Cortex of kidney (tissue), 1 donor: ENCODE measurements at places on chromosomes 4 and X.

- DNase-seq, result no peak
Measured at GRCh38 chr4:100633269-100633668, 115.4 kb upstream of the EMCN start.

DNA sequence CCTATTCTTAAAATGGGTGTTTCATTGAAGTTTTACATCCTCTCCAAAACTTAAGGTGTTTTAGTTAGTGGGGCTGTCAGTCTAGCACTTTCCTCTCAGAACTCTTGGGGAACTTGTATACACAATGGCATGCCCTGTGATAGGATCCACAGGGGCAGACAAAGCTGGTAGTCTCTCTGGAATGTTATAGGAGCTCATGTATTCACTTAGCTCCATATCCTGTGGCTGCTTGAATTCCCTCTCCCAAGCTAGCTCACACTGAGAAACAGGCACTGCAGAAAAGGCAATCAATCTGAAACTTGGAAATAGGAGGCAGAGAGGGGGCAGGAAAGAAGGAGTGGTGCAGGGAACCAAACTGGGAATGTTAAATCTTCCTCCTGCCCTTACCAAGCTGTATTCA lies 26.3 kb upstream of the ARMCX2 start:
- DNase-seq, result no peak

DNA sequence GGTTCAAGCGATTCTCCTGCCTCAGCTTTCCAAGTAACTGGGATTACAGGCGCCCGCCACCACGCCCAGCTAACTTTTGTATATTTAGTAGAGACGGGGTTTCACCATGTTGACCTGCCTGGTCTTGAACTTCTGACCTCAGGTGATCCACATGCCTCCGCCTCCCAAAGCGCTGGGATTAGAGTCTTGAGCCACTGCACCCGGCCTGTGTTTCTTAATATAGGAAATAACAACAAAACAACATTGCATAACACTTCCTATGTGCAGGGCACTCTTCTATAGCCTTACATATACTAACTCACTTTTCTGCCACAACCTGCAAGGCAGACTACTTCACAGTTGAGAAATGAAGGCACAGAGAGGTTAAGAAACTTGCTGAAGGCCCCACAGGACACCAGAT lies 12.8 kb upstream of the TMEM131L start:
- DNase-seq, result no peak

GRCh38 chr4:15654593-15655222 lies 449 bp downstream of the FBXL5 start:
- DNase-seq, result no peak

DNA sequence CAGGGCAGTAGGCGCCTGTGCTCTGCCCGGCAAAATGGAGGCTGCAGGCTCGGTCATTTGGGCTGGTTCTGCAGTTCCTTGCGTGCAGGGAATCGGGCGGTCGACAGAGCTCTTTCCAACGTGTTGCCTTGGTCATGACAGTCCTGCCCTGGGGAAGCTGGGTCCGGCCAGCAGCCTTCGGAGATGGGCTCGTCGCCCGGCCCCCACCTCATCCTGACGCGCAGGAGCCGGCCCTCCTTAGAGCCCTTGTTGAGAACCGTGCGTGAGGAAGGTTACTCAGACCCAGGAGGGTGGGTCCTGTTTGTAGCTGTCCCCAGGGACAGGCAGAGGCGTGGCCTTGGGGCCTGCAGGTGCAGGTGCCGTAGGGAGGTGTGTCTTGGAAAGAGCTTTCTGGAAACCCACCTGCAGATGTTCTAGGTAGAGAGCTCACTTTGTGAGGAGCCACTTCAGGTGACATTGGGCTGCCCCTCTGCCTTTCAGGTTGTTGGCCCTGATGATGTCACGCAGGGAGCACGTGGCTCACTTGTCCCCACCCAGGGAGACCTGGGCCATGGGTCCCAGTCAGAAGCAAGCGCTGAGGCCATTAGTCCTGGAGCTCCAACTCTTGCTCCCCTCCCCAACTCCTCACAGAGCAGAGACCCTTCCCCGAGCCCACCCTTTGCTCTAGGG lies 15.2 kb upstream of the HGFAC start:
- no peak for DNase-seq

GRCh38 chr4:169617306-169617705 lies 3.1 kb upstream of the CLCN3 start:
- DNase-seq, result no peak

- no peak for DNase-seq
Measured at GRCh38 chr4:130124066-130124465, 1028.1 kb downstream of the C4orf33 start.

DNA sequence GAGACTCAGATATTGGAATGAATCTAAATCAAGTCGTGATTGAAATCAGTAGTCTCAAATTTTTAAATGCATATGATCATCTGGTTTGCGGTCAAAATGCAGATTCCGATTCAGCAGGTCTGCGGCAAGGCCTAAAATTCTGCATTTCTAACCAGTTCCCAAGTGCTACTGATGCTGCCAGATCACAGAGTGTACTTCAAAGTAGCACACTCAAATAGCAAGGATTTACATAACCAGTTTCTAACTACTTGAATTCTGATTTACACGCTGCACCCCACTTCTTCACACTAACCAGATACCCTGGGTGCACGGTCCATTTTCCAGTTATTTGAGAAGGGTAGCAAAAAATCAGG lies 752 bp downstream of the MBTPS2 start:
- DNase-seq, result no peak

DNA sequence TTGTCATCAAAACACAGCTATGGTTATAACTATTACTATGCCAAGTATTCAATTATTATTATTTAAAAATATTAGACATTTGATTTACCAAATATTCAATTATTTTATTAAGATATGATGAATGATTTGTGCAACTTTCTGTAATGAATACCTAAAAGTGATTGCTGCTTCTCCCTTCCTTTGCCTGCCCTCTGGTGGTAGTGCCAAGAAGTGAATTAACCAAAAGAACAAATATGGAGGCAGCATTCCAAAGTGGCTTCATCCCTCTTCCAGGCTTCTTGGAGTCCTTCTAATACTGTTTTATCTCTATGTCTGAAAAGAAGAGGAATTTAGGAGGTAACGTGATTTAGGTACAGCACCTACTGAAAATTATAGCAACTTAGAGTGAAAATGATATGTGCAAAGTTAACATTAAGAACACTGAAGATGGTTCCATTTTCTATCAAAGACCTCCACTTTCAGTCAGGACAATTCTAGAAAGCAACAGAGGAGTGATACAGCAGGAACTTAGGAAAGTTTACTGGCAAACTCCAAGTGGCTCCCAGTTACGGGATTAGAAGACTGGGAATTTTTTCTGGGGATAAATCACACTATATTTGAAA lies 43.0 kb downstream of the ENPEP start:
- DNase-seq, result no peak

GRCh38 chrX:72026341-72027023 lies 105.2 kb downstream of the RTL5 start:
- DNase-seq, result no peak
